ENCODE measurements at places on chromosomes 2 and 18.

DNA sequence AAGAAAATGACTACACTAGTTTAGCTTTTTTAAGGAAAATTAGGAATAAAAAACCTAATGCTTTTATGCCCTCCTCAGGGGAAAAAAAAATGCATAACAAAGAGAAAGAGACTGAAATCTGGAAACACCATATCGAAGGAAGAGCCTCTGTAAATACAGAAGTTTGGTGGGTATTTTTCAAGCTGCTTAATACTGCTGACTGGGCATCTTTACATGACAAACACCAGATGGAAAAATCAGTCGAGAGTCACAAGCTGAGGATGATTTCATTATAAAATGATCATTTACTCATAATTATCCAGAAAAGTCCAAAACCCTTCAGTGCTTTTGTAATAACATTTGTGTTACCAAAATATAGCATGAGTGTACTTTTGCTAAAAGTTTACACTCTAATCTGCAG lies 1600.7 kb upstream of the ACVR2A start:
- no peak for DNase-seq

DNA sequence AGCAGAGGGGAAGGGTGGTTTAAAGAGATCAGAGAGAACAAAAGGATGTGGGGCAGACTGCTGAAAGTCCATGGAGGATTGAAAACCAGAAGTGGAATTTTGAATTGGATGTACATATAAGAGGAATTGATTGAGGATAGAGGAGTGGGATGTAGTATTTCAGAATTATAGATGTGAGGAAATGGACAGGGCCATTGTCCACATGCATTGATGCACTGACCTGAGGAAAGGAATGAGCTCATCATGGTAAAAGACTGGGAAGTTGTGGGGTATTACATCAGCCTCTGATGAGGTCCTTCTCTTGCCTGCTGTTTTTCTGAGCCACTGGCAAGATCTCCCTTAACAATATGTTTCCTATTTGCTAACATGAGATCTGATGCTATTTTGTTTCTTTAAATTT lies 365.7 kb upstream of the FANCL start:
- no peak for DNase-seq

- no peak for DNase-seq
Measured at GRCh38 chr2:2014251-2014771, 270.0 kb upstream of the PXDN start.

DNA sequence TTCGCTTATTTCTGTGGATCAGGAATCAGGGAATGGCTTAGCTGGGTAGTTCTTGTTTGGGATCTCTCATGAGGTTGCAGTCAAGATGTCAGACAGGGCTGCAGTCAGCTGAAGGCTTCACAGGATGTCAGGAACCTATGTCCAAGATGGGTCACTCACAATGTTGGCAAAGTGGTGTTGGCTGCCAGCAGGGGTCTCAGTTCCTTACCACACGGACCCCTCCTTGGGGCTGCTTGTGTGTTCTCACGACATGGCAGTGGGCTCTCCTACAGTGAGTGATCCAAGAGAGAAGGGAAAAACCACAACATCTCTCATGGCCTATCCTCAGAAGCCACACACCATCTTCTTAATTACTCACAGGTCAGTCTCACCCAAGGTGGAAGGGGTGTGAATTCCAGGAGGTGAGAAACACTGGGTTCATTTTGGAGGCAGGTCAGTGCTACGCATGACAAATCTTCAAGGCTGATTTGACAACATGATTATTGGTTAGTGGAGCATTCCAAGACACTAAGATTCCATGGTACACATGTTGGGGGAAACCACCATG lies 1.3 kb upstream of the ANTXR1 start:
- DNase-seq, result no peak

GRCh38 chr2:44104855-44105271 lies 63.8 kb upstream of the PPM1B start:
- DNase-seq, result no peak

DNA sequence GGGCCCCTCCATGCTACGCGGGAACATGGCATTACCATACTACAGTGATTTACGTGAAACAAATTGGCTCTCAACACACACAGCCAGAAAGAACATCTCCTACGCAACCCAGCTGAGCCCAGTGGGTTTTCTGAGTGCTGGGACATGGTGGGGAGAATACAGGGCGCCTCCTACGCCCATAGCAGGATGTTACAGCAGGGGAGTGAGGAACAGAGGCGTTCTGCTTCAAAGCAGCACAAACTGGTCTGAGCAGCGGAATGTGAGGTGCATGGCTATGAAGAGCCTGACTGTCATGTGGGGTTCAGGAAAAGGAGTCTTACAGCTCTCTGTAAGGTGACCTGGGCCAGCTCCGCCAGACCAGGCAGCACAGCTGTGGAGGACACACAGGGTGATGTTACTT lies 108.6 kb upstream of the REV1 start:
- DNase-seq, result no peak

GRCh38 chr2:47636596-47637264 lies 146.2 kb upstream of the MSH6 start:
- DNase-seq, result no peak

DNA sequence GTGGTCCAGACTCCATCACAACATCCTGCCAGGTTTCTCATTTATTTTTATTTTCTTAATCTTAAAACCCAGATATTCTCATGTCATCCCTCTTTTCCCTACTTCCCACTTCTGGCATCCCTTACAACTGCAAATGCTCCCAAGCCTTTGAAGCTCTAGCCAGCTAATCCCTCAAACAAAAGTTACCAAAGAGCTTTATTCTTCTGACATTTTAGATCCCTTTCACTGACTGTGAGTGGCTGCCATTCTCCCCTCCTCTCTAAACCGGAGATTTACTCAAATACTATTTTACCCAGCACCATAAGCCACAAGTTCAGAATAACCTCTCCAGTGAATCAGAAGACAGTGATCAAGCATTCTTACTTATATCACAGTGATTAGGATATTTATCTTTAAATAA lies 569.0 kb upstream of the SYT4 start:
- no peak for DNase-seq
